CD8-positive, alpha-beta memory T cell (primary cell): ENCODE measurements at places on chromosomes 2 and 18.

GRCh38 chr2:168700615-168701245 lies 101.7 kb upstream of the NOSTRIN start:
- no peak for DNase-seq

GRCh38 chr2:230899287-230899686 lies 25.8 kb downstream of the GPR55 start:
- DNase-seq = no peak

- no peak for DNase-seq
Observed at GRCh38 chr2:86335865-86336674, 1.4 kb downstream of the REEP1 start.

DNA sequence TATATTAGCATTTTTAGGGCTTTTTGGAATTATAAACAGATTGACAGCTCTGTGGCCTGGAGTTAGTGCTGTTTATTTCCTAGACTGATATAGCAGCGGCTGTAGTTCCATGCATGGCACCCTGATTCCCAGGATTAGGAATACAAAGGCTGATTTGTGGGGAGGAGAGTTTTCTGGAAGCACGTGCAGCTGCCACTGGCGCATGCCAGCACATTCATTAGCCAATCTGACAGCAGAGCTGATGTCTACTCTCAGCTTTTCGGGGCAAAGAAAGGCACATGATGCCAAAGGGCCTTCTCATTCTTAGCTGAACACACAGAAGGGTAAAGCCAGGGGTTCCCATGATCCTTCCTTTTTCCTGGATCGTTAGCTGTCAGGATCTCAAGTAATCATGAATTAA lies 45.7 kb upstream of the RAPH1 start:
- DNase-seq = no peak

- no peak for DNase-seq
Observed at GRCh38 chr18:74519320-74520095, 14.8 kb upstream of the CNDP1 start.

DNA sequence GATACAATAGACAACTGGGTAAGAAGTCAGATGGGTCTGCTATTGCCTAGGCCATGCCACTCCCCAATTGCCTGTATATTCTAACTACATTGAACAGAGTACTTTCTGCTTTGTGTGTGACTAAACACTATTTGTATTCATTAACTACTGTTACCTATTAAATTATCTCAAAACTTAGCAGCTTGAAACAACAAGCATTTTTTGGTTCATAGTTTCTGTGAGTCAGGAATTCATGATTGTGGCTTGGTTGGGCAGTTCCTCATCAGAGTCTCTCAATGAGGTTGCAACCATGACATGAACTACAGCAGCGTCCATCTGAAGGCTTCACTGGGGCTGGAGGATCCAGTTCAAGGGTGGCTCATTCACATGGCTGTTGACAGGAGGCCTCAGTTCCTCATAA lies 205.7 kb downstream of the EN1 start:
- DNase-seq = no peak

GRCh38 chr2:135845997-135846396 lies 9.0 kb upstream of the LCT start:
- no peak for DNase-seq

GRCh38 chr2:238650536-238650935 lies 197.3 kb upstream of the TWIST2 start:
- no peak for DNase-seq

- DNase-seq = no peak
Observed at GRCh38 chr18:53319628-53320027, 904.8 kb downstream of the MBD2 start.

- no peak for DNase-seq
Observed at GRCh38 chr2:53422979-53423378, 344.6 kb upstream of the CHAC2 start.

DNA sequence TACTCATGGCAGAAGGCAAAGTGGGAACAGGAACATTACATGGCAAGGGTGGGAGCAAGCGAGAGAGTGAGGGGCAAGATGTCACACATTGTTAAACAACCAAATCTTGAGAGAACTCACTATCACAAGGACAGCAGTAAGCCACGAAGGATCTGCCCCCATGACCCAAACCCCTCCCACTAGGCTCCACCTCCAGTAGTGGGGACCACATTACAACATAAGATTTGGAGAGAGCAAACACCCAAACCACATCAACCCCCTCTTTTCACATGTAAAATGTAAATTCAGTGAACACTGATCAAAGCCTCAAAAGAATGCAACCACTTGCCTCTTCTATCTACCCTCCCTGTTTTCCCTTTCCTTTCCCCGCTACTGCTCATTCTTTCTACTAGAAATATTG lies 43.6 kb upstream of the TNP1 start:
- DNase-seq = no peak

GRCh38 chr18:10295751-10296150 lies 158.7 kb upstream of the APCDD1 start:
- DNase-seq = no peak

- no peak for DNase-seq
Observed at GRCh38 chr2:174761837-174762236, 2.4 kb downstream of the CHRNA1 start.

GRCh38 chr2:38743672-38744398 lies 7.3 kb downstream of the SRSF7 start:
- DNase-seq = no peak
